ENCODE measurements at places on chromosomes 5 and 9. TPM values are rescaled to one million over a fixed set of nuclear protein-coding genes. Genes with fewer than 3 reads are reported as not detected.

DNA sequence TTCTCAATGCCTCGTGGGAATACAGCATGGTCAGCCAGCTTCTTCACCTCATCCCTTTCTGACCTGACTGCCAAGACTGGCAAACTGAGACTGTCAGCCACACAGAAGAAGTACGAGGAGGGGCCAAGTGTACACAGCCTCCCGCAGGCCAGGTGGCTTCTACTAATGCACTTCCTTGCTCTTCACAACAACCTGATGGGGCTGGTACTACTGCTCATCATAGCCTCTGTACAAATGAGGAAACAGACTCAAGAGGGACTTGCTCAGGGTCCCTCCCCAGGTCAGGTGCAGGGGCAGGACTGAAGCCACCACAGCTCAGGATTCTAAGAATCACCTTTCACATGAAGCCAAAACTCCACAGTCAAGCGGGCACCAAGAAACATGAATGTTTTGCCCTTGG lies 21.3 kb downstream of the NIPAL4 start:
- no peak for DNase-seq

- DNase-seq, result no peak
Measured at GRCh38 chr9:137217276-137218211, 4.5 kb downstream of the RNF208 start.

The ENHO gene
- 4.4 TPM for total RNA-seq

The FAM240B gene
- total RNA-seq, result not detected

The C9orf152 gene
- total RNA-seq, result 2.3 TPM

DNA sequence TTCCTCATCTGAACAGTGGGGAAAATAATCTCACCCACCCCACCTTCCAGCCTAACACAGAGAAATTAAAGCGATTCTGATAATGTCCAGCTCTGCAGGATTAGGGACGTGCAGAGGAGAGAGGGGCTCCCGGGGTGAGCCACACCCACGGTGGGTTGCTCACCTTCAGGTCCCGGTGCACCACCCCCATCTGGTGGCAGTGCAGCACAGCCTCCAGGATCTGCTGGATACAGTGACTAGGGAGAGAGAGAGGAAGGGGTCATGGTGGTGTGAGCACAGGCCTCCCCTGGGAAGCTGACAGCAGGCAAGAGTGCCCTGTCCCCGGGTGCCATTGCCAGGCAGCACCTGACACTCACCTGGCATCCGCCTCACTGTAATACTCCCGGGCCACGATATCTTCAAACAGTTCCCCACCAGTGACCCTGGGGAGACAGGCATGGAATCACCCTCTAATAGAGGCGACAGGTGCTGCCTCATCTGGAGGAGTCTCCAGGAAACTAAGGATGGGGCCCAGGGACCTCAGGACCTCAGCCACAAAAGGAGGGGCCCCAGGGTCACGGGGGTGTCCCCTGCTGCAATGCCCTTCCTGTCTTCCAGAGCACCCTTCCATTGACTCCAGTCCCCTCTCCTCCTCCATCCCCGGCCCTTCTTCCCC lies 33.0 kb downstream of the CAMK2A start:
- DNase-seq, result no peak

The CMYA5 gene
- 739 TPM for total RNA-seq

GRCh38 chr5:148843510-148844318 lies 17.3 kb downstream of the ADRB2 start:
- no peak for DNase-seq

- no peak for DNase-seq
Measured at GRCh38 chr5:57383093-57383861, 99.3 kb downstream of the ACTBL2 start.

The CCL27 gene
- not detected for total RNA-seq

The ACOT12 gene
- not detected for total RNA-seq

DNA sequence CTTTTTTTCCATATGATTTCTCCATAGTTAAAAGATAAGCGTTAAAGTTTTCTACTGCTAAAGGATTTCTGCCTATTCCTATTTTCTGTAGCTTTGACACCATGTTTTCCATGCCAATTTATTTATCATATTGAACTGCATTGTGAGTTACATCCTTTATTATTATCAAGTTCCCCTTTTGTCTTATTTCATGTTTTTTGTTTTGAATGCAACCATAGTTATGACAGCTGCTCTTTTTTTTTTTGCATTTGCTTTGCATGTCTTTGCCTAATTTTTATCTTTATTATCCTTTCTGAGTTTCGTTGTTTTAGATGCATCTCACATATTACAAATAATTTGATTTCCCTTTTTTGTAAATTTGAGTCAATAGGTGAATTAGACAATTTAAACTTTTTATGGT lies 161.5 kb downstream of the DEPDC1B start:
- no peak for DNase-seq

DNA sequence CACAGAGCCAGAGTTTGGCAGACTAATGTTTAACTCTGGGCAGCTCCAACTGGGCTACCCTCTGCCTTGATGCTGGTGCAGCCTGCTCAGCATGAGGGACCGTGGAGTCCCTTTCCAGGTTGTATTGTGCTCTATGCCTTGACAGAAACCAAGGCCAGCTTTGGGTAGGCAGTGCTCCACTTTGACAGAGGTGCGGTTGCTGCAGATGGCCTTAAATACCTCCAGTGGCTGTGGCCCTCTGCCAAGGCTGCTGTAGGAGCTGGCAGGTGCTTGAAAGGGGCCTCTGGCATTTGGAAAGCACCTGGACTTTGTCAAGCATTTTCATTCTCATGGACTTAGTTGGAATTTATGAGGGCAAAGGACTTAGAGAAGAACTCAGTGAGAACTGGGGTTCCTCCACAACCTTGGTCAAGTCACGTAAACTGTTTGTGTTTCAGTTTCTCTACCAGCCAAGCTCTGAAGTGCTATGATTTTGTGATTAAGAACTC lies 249.7 kb upstream of the ZNF462 start:
- no peak for DNase-seq

DNA sequence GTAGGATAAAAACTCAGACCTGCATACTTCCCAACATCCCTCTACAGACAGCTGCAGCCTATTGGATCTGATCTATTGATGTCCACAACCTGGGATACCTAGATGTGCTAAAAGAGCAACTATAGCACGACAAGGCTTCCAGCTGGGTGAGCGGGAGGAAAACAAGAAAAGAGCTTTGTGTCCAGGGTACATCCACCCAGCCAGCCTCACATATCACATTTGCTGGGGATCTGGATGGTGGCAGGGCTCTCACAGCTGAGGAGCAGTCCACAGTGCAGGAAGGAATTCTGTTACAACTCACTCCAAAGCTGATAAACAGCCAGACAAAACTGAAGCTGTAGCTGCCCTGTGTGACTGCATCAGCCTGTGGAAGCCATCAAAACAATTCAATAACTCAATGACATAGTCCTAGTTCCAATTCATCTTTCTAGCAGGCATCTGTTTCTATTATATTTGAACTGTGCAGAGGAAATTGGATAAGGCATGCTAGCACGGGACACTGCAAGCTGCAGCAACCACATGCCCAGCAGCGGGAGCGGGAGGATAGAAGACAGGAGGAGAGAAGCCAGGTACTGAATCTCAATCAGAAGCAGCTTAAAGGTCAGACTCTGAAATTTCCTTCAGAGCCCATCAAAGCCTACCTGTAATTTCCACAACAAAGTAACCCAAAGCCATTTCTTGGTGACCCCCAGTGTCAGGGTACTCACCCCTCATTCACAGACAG lies 45.0 kb downstream of the MED10 start:
- DNase-seq, result no peak

- no peak for DNase-seq
Measured at GRCh38 chr9:135589596-135590485, 28.3 kb downstream of the PAEP start.

DNA sequence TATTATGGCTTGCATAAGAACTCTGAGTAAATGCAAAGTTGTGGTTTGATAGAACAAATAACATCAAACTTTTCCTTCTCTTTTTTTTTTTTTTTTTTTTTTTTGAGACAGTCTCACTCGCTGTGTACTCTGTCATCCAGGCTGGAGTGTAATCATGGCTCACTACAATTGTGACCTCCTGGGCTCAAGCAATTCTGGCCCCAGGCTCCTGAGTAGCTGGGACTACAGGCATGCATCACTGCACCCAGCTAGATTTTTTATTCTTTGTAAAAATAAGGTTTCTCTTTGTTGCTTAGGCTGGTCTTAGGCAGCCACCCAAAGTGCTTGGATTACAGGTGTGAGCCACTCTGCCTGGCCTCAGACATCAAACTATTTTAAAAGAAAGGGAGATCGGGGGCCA lies 19.0 kb upstream of the PTGER4 start:
- DNase-seq, result no peak

DNA sequence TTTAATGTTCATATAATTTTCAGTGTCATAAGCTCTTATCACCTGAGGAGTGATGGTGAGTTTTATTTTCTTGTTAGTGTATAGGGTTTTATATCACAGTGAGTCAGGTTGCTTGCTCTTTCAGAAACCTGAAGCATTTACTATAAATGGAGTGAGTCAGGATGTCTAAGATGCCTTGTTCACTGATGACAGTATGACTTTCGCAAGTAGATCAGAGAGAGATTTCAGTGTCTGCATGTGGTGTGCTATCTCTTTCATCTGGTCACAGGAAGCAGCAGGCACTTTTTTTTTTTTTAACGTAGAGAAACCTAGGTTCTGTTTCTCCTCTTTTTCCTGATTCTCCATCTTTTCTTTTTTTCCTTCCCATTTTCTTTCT lies 237.1 kb downstream of the DMRTA1 start:
- DNase-seq, result no peak

DNA sequence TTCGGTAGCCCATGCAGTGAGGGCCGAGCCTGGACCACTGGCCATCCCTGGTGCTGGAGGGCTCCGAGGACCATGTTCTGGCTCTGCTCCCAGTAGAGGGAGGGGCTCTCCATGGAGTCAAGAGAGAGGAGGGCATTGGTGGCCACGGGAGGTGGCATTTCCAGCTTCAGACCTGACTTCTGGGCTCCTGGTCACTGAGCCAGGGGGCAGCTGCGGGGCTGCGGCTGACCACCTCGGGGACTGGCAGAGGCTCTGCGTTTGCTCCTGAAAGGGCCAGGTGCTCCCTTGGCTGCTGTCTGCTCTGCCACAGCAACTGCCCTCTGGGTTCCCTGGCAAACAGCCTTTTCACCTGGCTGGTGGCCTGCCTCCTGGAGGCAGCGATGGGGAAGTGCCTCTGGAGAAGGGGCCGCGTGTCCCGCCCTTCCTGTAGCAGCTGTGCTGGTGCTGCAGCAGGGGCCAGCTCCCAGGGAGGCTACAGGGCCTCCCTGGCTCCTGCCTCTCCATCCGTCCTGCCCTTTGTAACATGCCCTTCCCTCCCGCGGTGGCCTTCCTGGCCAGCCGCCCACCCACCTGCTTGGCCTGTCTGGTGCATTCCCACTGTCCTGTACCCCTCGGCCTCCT lies 144.6 kb downstream of the CACNA1B start:
- peak; percentile 37 for DNase-seq

DNA sequence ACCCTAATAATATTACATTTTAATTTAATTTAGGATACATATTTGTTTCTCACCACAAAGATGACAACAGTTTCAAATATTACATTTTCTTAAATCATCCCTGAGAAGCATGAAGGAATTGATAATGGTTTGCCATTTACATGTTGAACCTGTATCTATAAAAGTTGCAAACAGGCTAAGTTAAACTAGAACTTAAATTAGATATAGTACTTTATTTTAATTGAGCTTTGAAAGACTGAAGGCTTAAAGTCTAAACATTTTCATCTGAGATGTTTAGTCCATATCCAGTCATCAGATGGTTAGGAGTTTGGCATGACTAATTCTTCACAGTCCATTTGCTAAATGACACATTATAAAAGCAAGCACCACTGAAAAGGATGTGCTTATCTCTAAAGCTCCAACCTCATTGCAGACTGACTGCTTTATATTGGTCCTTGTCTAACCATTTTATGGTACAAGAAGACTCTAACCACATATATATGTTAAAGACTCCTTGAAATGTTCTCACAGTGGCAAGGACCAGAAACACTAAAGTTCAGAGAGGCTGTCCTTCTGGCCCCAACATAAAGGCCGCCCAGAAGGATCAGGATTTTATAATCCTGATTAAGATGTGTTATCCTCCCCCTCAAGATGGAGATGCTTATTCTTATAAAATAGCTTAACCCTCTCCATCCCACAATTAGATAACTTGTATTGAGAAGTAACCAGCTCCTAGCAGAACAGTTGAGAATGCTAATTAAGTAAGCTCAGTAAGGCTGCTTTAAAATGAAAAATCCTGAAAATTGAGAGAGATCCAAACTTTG lies 25.8 kb downstream of the WNT8A start:
- DNase-seq, result no peak

DNA sequence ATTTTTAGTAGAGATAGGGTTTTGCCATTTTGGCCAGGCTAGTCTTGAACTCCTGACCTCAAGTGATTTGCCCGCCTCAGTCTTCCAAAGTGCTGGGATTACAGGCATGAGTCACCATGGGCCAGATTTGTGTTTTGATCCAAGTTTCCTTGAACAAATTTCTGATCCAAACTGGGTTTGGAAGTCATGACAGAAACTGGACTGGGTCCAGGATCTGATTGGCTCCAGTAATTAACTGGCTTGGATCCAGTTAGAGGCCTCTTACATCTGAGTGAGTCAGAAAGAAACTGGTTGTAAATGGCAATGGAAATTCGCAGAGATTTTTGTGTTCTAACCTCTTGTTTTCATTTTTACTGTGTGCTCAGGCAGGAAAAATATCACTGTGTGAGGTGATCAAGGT lies 141.6 kb downstream of the SLC25A46 start:
- DNase-seq, result peak; percentile 64

DNA sequence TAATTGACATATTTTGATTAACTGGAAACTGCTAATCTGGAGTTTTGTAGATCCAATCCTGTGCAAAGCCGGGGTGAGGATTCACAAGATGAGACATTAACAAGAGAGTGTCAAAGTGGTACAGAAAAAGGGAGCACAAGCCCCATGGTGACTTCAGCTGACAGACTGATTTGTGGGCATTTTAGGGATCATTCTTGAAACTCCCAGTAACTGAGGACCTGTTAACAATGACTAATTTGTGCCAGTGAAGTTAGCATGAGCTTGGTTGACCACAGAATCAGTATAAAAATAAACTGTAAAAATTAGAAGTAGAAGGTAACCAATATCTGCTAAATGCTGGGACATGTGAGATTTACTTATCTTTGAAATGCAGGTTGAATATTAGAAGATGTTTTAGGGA lies 1578.3 kb downstream of the EFNA5 start:
- DNase-seq, result no peak

DNA sequence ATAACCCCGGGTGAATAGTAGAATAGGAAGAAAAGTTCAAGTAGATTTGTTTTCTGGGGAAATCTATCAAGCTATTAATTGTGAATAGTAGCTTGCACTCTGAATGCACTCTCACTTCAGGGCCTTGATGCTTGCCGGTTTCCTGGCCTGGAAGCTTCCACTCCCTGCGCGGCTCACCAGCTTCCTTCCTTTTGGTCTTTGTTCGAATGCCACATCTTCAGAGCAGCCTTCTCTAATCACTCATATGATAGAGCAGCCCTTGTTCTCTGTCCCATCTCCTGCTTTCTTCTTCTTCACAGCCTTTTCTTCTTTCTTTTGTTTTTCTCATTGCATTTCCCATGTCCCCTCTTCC lies 146.7 kb downstream of the MAST4 start:
- no peak for DNase-seq

DNA sequence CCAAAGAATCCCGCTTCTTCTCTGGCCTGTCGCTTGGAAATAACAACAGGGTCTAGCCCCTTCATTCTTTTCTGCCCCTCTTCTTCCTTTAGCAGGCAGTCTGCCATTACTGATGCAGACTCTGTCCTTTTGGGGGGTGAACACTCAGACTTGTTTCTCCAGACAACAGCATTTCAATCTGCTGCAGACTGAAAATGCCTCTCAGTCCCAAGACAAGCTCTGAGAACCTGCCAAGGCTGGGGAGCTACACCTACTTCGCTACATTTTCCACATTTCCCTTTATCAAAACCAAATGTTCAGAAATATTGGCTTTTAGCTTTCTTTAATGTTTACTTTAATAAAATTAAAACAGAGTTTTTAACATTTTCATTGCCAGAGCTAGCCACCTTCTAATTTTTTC lies 152.4 kb downstream of the MPDZ start:
- DNase-seq, result peak; percentile 31

Data from tongue (tissue), 3 donors.